ENCODE measurements at places on chromosomes 3 and 15. TPM values are rescaled to one million over a fixed set of nuclear protein-coding genes. Genes with fewer than 3 reads are reported as not detected.

- peak; percentile 85 for DNase-seq
Measured at GRCh38 chr3:48157950-48158376, 30.3 kb downstream of the CDC25A start.

- no peak for DNase-seq
Measured at GRCh38 chr3:115502128-115502527, 121.2 kb upstream of the GAP43 start.

DNA sequence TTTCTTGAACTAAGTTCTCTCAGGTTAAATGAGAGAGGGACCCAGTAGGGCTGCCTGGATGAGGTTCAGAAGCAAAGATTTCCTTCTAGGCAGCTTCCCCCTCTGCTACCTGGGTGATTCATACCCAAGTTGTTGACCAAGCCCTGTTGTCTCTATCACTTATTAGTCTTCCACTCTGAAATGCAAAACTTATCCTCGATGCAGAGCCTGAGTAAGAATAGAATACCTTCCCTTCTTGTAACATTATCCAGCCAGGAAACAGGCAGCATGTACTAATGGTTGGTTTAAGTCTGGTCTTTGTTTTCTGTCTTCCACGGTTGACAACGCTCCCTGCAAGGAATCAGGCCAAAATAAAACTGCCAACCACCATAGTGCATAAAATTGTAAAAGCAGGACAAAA is 377.3 kb downstream of the MECOM start:
- DNase-seq = no peak

DNA sequence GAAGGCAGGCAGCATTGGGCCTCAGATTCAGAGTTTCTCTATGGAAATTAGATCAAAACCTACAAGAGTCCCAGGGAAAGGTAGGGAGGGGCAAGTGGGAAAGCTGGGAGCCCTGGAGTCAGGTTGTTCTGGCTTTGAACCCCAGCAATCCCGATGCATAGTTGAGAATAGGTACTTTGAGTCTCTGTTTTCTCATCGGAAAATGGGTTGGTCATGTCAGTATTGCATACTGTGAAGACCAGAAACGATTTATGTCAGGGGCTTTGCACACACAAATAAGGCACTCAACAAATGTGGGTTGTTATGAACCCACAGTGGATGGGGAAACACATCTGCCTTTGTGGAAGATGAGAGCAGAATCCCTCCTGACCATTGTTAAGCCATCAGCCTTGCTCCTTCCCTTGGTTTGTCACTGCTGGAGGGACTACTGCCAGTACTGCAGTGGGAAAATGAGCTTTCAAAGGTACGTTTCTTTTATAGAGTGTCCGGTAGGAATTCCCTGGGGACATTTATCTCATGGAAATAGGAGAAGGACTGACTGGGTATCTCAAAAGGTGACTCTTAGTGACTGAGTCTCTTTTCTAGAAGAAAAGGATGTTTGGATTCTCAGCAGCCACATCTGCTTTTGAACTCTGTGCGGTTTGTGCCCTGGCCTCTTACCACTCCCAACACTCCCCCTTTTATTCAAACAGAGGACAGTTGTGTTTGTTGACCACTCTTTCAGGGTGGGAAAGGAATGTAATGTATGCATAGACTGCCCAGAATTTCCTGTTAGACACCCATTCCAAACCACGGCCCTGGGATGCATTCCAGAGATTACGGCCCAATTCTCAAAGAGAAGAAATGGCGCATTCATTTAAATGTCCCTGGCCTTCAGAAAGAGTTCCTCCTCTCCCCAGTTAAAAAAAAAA is 54.6 kb upstream of the VILL start:
- peak; percentile 61 for DNase-seq

- DNase-seq = no peak
Measured at GRCh38 chr15:77633913-77634265, 1.2 kb upstream of the LINGO1 start.

DNA sequence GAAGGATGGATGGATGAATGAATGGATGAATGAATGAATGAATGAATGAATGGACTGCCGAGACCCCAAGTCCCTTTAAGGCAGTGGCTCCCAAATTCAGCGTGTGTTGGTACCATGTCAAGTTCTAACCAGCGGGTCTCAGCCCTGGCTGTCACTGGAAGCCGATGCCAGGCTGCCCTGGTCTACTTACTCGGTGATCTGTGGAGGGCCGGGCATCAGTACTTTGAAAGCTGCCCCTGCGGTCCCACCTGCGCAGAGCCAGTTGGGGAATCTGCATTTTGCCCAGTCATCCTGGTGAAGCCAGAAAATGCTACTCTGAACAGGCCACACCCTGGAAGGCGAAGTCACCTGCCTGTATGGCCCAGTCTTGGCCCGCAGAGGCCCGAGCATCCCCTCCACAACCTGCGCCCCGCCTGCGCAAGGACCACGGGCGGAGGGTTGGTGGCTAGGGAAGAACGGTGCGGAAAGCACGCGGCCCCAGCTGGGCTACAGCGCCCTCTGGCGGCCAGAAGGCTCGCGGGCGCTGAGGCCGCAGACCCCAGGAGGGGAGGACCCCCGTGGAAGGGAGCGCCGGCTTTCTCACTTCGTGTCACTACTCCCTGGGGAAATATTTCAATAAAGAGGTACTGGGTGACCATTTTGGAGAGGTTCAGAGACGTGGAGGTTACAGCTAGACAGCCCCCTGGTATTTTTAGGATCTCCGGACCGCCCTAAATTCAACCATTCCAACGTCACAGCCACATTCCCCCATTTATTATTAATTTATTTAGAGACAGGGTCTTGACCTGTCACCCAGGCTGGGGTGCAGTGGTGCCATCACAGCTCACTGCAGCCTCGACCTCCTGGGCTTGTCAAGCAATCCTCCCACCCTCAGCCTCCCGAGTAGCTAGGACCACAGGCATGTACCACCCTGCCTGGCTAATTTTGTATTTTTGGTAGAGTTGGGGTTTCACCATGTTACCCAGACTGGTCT is 34.9 kb downstream of the PRKCD start:
- DNase-seq = peak; percentile 68

GRCh38 chr3:158369279-158369678 is 201.7 kb upstream of the MLF1 start:
- no peak for DNase-seq

GRCh38 chr15:92714477-92715401 is 59.2 kb upstream of the FAM174B start:
- peak; percentile 94 for DNase-seq

DNA sequence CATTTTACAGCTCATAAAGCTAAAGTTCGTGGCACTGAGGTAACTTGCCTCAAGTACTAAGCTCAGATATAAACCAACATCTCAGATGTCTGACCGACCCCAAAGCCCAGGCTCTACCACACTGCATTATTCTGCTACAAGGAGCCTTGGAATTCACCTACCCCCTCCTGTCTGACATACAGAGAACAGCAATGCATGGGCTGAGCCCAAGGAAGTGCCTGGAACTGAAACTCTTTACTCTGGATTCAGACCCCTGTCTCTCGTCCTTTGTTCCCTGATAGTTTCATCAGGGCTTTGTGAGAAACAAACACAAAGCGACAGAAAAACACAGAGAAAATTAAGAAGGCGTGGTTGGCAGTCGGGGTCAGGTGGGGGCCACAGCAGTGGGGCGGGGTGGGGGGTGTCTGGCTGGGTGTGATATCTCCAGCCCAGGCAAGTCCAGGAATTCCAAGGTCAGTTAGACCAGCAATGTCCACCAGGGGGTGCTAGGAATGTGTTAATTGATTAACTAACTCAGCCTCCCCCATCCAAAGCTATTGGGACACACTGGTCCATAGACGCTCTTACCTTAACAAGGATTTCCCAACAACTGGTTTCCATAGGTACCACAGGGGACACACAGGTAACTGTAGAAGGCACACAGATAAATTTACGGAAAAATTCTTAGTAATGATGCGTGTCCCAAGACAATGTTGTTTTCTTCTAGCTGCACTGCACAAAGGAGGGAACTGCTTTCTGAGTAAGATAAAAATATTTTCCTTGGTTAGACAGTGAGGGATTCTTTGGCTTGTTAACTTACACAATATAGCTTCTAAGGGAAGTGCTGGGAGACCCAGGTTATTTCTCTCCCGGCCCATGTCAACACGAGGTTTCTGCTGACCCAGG is 18.8 kb upstream of the SSUH2 start:
- peak; percentile 79 for DNase-seq

- DNase-seq = no peak
Measured at GRCh38 chr3:129040039-129040336, 20.6 kb upstream of the GP9 start.

DNA sequence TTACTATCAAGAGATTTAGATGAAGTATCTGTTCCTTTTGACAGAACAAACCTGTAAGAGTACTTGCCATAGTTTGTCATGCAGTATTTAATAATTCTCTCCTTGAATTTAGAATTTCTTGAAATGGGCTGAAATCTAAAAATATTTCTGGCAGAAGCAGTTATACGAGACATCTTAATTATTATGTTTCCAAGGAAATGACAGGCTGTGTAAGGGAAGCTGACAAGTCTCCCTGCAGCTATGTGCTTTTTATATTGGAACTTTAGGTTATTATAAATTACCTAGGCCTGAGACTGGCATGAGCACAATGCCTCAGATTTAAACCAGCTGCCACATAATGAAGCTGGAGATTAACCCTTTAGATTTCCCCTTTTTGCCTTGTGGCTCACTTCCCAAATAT is 365.0 kb upstream of the EPHA6 start:
- DNase-seq = no peak

Gene OR5K1
- not detected for total RNA-seq

Gene IQCH
- total RNA-seq = 7.7 TPM

Gene CAMKV
- 0.16 TPM for total RNA-seq

Gene PLA2G4B
- 8.3 TPM for total RNA-seq

Gene QARS1
- total RNA-seq = 231 TPM

Gene GPR176
- total RNA-seq = 7.6 TPM

Gene CTXND1
- total RNA-seq = 2.8 TPM
